Thymus (tissue), 14 donors: ENCODE measurements at places on chromosomes 7 and 10. TPM values are rescaled to one million over a fixed set of nuclear protein-coding genes. Genes with fewer than 3 reads are reported as not detected.

The ZNF365 gene
- 0.19 TPM for total RNA-seq

The HDAC9 gene
- total RNA-seq = 12.2 TPM

DNA sequence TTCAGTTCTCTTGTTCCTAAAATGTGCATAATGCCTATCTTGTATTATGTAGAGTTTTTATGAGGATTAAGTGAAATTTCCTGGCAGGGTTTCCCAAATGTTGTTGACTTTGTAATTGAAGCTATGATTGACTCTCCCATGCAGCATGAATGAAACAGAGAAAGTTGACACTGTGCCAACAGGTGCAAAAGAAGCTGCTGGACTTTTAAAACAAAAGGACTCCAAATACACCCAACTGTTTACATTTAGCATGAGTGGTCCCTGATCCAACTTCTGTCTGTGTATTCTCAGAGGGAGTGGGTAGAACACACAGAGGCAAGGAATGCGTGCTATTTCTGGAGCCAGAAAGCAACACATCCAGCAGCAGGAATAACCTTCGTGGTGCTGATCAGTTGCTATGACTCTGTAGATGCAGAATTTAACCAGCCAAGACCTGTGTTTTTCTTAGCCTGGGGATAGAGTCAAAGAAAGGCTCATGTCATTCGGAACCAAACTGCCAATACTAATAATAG, 14.4 kb upstream of the RBM20 start:
- DNase-seq = no peak

DNA sequence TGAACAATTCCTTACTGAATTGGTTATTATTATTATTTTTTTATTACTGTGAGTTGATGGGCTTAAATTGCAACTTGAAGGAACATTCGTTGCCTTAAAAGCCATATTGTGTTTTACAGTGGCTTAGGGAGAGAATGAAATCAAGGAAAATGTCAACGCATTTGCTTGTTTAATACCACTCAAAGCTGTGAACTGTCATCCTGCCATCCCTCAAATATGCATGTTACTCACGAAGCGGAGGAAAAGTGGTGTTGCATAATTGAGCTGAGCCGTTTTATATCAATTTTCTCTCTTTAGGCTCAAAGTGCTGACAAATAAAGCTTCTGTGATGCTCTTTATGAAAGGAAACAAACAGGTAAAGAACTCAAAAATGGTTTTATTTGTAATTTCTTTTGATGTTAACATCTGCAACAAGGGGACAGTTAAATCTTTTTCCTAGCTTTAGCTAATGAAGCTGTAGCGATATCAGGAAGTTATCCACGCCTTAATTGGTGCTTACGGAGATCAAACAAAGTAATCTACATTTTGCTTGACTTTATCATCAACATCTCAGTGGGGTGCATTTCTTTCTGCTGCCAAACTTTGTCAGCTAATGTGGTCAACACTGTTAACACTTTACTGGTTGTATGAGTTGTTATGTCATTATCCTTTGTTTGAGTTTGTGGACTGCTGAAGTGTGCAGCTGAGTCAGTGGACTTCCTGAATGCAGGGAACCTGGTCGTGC, 33.1 kb downstream of the GLRX3 start:
- no peak for DNase-seq
